ENCODE measurements at places on chromosomes 1 and 21.

- DNase-seq, result no peak
These were observed 140.4 kb downstream of the COP1 start for GRCh38 chr1:176066709-176067108.

DNA sequence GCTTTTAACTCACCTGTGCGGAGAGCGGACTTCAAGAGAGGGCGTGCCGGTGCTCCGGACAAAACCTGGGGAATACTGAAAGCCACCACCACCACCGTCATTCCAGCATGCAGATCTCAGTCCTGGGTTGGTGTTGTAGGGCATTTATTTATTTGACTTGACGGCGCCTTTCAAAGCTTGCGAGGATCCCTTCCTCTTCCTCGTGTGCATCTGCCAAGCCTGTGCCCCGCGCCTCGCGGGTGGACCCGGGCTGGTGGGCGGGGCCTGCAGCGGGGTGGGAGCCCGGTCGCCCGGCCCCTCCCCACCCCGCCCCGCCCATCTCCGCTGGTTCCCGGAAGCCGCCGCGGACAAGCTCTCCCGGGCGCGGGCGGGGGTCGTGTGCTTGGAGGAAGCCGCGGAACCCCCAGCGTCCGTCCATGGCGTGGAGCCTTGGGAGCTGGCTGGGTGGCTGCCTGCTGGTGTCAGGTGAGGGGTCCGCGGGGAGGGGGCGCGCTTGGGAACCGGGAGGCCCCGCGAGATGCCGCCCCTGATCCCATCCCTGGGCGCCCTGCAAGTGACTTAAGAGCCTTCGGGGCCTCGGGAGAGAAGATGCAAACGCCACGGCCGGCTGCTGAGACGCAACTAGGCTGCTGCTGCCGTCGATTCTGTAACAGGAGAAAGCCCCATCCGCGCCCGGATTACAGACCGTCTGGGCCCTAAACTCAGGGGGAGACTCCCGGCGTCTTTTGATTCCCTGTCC, at the start of gene IL10RB:
IL10RB (plus strand) TSS at position 318 of the 739 bp plus-strand sequence; CDS start at position 417, 99 bp downstream.
- peak; percentile 76 for DNase-seq

DNA sequence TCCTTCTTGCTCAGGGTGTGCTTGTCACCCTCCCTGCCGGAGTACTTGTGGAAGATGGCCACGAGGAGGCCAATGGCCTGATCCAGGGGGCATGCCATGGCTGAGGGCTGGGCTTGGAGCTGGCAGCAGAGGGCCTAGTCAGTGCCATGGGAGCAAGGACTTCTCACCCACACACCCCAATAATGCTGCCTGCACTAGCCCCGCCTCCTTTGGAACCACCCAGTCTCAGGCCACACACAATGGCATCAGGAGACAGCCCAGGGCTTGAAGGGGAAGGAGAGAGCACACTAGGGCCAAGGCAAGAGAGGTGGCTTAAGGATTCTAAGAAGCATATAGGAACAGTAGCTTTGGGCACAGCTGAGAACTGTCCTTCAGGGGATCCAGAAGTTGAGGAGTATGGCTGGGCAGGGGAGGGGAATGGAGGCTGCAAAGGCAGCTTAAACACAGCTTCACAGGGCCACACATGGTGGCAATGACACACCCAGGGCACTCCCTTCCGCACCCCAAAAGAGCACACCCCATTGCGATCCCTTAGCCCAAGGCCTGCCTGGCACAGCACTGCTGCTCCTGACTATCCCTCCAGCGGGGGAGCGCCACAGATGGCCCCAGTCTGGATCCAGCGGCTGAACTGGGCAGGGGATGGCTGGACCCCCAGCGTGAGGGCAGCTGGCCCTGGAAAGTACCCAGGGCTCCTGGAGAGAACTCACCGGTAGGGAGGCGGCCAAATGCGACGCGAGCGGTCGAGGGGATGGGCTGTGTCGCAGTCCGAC, at the start of gene S100A6:
S100A6 (minus strand) TSS at position 750 of the 770 bp plus-strand sequence; CDS start at position 98, 652 bp downstream.
- DNase-seq, result no peak

DNA sequence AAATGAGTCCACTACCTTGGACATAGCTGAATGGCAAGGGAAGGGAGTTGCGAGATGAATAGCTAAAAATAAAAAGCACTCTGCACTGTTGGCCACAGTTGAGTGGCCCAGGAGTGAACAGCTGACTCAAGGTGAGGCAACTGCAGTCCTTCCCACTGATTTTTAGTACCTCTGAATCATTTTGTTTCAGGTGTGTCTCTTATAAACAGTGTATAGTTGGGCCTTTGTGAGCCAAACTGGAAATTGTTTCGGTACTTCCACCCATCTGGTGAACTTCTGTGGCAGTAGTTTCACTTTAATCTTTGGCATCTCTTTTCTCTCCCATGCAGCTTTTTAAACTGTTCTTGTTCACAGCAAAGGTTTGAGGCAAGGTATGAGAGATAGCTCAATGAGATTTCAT, 122.7 kb downstream of the VAV3 start:
- DNase-seq, result no peak

- DNase-seq, result no peak
These were observed 8.6 kb upstream of the LRRC8C start for GRCh38 chr1:89624314-89624713.

DNA sequence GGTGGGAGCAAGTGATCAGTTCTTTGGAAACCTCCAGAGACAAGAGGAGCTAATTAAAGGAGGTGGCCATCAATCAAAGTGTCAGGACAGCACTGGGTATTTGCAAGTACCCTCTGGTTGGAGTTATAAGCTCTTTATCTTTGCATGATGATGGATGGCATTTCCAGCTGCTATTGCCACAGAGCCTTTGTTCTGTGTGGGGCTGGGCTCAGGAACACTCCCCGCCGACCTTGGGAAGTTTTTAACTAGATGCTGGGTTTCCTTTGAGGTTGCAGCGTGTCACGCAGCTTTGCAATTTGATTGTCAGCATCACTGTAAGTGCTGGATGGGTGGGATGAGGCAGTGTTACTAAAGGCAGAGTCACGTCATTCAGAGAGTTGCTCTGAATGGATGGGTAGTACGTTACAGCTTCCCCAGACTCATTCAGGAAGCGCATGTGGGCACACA, 68.9 kb downstream of the CNIH3 start:
- DNase-seq, result no peak

GRCh38 chr1:222616525-222616924, 1.4 kb upstream of the MIA3 start:
- DNase-seq, result no peak

GRCh38 chr1:183710734-183711133, 57.6 kb upstream of the APOBEC4 start:
- no peak for DNase-seq

GRCh38 chr1:61395146-61395800, 312.9 kb downstream of the NFIA start:
- DNase-seq, result no peak

GRCh38 chr1:65985393-65986066, 192.8 kb downstream of the PDE4B start:
- DNase-seq, result no peak

DNA sequence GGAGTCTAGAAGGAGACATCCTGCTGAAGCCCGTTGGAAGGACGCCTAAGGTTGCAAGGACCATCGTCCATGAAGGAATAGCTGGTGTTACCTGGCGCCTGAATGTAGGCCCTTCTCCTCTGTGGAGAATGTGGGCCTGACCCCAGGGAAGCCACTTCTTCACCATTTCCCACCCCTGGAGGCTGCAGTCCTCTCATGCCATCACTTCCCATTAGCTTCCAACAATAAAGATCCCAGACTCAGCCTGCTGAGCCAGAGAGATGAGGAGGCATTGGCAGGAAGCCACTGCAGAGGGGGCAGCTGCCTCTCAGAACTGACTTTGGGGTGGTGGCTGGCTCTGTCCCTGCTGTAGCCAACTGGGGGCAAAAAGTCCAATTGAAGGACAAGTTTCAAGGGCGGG, 21.3 kb upstream of the KCNE2 start:
- no peak for DNase-seq

DNA sequence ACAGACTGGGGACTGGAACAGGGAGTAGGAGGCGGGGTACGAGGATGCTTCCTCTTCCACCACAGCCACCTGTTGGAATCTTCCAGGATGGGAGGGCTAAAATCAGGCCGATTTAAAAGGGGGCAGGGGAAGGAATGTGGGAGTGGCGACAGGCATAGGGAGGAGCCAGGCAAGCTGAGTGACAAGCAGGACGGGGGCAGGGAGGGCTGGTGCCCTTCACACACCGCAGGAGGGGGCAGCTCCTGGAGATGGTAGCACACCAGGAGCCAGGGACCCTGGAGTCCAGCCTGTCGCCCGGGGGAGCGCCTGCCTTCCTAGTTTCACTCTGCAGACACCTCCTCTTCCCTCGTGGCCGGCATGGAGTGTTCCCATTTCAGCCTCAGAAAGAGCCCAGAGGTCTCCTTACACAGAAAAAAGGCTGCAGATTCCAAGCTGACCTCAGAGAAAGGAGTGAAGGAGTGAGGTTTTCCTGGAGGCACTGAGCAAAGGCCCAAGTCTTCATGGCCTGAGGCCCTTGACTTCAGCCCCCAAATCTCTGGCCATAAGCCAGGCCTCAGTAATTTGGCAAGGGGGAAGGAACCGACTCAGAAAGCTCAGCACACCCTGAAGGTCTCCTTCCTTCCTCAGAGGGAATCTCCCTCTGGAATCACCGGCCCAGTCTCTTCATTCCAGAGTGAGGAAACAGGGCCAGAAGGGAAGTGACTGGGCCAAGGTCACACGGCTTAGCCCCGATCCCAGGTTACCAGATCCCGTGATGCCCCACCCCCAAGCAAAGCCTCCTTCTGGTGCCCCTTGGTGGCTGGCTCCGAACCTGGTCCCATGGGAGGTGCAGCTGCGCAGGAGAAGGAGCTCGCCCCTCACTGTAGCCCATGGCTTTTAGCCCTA, 8.1 kb downstream of the BLACAT1 start:
- DNase-seq, result no peak

- no peak for DNase-seq
These were observed 32.9 kb downstream of the IVNS1ABP start for GRCh38 chr1:185284116-185284515.

DNA sequence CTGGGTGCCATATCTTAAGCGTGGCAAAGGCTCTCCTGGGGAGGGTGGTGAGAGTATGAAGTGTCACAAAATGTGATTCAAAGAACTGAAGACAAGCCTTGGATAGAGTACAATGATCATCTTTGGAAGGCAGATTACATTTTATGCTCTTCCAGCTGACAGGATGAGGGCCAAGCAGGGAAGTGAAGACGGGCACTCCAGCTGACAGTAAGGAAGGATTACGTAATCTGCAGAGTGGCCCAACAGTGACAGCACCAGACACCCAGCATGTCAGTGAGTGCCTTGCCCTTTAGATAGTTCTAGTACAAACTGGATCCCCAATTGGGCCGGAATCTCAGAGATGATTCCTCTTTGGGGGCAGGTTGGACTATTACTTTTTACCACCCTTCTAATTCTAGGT, 52.7 kb downstream of the UBE2T start:
- no peak for DNase-seq

- DNase-seq, result no peak
These were observed 12.7 kb downstream of the VSIG8 start for GRCh38 chr1:159849626-159850366.

DNA sequence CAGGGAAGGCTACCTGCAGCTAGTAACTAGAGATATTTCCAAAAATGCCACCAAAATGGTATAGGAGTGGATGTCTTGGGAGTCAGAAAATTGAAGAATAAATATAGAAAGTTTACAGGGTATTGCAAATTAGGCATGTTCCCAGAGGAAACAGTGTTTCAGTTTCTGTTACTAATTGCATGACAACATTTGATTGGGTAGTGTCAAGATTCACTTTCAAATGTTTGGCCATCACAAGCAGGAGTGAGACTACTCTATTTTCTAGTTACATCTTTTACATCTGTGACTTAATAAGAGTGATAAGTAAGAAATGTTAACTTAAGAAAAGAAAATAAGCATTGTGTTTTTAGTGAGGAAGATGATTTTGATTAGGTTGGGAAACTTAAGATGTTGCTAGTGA, 30.2 kb downstream of the AMY1C start:
- no peak for DNase-seq

- no peak for DNase-seq
These were observed 21.1 kb upstream of the GPR157 start for GRCh38 chr1:9149837-9150581.

GRCh38 chr1:231420959-231421545, 1.0 kb downstream of the EGLN1 start:
- DNase-seq, result peak; percentile 31

GRCh38 chr21:37257511-37257966, 9.6 kb downstream of the VPS26C start:
- peak; percentile 23 for DNase-seq

DNA sequence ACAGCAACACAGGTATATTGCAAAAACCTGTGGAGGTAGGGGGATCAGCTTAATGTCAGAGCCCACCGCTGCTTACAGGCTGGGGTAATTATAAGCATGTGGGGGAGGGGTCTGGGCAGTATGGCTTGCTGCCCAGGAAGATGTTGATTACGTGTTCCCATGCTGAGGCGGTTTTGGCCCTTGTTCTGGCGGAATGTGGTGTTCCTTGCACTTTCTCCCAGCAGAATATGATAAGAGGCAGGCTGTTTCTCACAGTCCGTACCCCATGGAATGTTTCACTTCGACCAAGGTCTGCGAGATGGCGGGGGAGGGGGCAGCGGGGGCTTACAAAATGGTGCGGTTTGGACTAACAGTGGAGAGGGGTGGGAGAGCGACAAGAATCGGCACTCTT, 9.8 kb upstream of the HPCAL4 start:
- no peak for DNase-seq

GRCh38 chr1:54275349-54275748, 75.4 kb downstream of the MRPL37 start:
- no peak for DNase-seq

- no peak for DNase-seq
These were observed 242.8 kb downstream of the TGFB2 start for GRCh38 chr1:218587900-218588299.

DNA sequence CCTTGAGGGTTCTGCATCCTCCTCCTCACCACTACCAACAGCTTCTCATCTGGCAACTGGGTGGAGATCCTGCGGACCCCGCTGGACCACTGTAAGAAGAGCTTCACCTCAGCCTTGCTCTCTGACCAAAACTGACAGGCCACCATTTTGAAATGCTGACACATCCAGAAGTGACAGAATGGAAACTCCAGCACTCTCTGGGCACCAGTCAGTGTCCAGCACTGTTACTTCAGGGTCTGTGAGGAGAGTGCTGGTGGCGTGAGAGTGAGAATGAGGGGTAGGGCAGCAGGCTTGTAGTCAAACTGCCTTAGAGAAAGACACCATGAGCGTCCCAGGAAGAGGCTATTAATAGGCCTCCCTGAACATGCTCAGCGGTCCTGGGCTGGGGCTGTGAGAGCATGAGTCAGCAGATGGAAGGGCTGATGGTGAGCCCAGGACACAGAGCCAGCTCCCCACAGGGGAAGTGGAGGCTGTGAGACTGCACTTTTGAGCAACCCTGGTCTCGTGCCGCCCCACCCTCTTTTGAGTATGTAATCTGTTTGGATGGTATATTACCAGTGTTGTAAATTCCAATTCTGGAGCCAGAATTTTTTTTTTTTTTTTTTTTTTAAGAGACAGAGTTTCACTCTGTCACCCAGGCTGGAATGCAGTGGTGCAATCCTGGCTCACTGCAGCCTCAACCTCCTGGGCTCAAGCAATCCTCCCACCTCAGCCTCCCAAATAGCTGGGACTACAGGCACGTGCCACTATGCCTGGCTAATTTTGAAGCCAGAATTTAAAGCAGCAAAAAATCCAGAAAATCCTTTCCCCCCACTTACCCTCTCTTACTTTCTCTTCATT, 34.4 kb upstream of the SLC30A1 start:
- DNase-seq, result no peak
